ENCODE measurements at places on chromosomes 16 and 17.

- no peak for DNase-seq
Observed at GRCh38 chr17:4433515-4434031, at the start of gene SPNS3. SPNS3 (plus strand) TSS chr17:4433940; CDS start chr17:4433968, 28 bp downstream.

DNA sequence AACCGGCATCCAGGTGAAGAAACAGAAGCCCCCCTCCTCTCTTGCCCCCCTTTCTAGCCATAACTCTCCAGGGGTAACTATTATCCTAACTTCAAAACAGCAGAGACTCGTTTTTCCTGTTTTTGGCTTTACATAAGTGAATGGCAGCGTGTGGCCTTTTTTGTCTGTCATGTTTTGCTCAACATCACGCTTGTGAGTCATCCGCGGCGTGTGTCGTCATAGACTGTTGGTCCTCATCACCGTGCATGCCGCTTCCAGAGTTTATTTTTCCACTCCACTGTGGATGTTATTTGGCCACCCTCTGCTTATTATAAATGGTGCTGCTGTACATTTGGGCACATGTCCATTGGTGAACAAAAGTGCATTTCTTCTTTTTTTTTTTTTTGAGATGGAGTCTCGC lies 52.6 kb downstream of the ERN1 start:
- DNase-seq: no peak

DNA sequence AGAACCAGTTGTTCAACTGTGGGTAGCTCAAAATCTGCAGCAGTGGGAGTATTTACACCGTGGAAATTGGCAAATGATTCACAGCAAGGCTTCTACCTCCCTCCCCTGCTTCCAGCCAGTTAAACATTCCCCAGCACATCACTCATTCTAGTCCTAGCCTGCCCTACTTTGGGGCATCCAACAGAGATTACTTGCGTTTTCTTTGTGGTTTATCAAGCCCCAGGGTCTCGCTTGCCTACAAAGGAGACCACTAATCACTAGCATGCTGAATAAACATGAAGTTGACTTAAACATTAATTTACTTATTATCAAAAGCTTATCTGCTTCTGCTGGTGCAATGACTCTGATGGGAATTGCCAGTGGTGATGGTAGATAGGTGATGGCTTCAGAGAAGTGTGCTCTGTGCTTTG lies 94.5 kb downstream of the MARF1 start:
- DNase-seq: no peak

DNA sequence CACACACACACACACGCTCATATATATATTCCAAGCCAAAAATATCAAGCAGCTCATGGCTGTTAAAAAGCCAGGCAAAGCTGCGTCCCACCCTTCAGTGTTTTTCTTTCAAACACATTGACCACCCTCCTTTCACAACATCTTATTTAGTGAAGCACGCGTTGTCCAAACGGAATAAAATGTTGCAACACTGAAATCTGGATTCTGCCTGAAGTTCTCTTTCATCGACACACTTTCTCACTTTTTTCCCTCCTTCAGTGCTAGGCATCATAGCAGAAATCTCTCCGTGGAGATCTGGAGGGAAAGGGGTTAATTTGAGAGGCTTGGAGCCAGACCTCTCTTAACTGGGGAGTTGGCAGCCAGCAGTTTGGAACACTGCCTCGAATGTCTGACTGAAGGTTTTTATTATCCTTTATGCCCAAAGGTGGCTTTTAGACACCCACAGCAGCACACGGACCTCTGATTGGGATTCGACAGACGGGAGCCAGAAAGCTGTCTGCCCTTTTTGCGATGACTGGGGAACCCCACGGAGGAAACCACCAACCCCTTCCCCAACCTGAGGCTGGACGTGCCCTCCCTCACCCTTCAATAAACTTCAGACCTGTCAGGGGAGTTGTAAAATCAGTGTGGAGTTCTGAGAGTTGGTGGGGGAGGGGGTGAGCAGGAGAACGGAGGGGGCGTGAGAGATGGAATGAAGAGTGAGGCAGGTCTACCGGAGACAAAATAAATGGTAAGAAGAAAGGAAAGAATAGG lies 833.6 kb upstream of the SOX9 start:
- no peak for DNase-seq

DNA sequence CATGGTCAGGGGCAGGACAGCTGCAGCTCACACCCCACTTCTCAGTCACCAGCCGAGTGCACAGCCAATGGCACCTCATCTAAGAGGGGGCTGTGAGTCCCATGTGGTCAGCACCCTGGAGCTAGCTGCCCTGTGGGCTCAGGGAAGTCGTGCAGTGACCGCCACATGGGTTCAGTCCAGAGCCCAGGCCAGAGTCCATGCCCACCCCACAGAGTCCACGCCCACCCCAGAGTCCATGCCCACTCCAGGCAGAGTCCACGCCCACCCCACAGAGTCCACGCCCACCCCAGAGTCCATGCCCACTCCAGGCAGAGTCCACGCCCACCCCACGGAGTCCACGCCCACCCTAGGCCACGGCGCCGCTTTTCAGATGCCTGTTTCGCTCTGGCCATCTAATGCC lies 24.1 kb downstream of the SLC7A5 start:
- no peak for DNase-seq

- DNase-seq: peak; percentile 90
Observed at GRCh38 chr16:66266436-66267291, 99.8 kb upstream of the CDH5 start.

GRCh38 chr17:67532326-67532871 lies 155.3 kb downstream of the PITPNC1 start:
- DNase-seq: no peak

GRCh38 chr17:54992797-54993639 lies 24.5 kb downstream of the STXBP4 start:
- DNase-seq: no peak

DNA sequence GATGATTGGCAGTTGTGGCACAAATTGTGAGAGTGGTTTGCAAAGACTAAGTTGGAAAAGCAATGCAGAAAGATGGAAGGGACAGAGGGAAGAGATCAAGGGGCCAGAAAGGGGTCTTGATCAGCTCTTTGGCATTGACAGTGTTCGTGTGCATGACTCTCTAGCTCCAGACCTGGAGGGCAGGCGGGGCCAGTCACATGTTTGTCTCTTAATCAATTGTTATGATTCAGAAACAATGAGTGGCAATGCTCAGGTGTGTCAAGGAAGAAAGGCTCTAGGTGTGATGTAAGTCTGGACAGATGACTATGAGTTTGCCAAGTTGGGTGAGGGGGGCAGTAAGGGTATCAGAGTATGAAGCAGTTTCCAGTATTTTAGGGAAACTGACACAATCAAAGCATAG lies 32.1 kb downstream of the WSB1 start:
- DNase-seq: no peak

GRCh38 chr16:21603928-21604327 lies 4.6 kb downstream of the METTL9 start:
- DNase-seq: no peak

- DNase-seq: no peak
Observed at GRCh38 chr17:8725881-8726876, 18.5 kb downstream of the CCDC42 start.

DNA sequence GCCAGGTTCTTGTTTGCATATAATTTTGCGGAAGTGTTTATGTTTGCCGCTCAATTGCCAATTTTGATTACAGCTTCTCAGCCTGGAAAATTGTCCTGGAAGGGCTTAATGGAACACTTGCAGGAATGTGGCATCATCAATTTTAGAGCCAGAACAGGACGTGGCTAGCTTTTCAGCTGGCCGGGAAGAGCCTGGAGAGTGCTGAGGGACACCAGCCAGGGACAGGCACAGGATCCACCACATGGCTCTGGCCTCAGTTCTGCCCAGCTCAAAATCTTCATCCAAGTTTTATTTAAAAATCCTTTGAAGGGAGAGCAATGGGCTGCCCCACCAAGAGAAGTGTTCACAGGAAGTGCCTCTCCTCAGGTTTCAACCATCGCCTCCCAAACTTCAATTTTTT lies 287.2 kb upstream of the HSBP1 start:
- DNase-seq: no peak
